ENCODE measurements at places on chromosomes 13 and 19. TPM values are rescaled to one million over a fixed set of nuclear protein-coding genes. Genes with fewer than 3 reads are reported as not detected.
A peak's percentile ranks its signal among the peaks of the same experiment; 100 is the strongest.

- no peak for DNase-seq
These were observed 25.7 kb upstream of the SHKBP1 start for GRCh38 chr19:40550951-40551350.

- no peak for DNase-seq
These were observed 175.6 kb downstream of the SHISA2 start for GRCh38 chr13:25876247-25876646.

The ZNF850 gene
- total RNA-seq, result 3.2 TPM

The MUC16 gene
- total RNA-seq, result under 0.01 TPM

The RUBCNL gene
- 0.97 TPM for total RNA-seq

DNA sequence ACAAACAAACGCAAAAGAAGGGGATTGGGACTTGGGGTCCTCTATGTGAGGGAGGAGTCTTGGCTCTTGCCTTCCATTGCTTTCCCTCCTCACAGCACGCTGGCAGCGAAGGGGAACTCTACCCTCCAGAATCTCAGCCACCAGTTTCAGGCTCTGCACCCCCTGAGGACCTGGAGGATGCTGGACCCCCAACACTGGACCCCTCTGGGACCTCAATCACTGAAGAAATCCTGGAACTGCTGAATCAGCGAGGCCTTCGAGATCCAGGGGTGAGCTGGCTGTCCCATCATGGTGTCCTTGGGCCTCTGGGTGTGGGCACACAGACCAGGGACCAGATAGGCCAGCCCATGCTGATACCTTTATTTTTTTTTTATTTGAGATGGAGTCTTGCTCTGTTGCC is 9.6 kb downstream of the PLEKHG2 start:
- no peak for DNase-seq

GRCh38 chr19:41031916-41032315 is 40.8 kb downstream of the CYP2B6 start:
- DNase-seq, result peak; percentile 2

DNA sequence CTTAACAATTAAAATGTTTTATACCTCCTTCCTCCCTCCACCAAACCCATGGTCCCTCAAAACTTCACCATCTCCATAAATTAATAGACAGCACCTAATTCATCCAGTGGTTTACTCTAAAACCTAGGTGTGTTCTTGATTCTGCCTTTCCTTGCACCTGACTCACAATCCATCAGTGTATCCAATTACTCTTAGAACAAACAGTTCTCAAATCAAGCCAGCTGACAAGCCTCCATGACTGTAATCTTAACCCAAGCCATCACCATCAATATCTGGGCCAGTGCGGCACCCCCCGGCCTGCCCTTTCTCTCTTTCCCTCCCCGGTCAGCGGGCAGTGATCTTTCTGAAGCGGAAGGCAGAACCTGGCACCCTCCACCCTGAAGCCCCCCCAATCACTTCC is 75.6 kb downstream of the TNFRSF19 start:
- no peak for DNase-seq

DNA sequence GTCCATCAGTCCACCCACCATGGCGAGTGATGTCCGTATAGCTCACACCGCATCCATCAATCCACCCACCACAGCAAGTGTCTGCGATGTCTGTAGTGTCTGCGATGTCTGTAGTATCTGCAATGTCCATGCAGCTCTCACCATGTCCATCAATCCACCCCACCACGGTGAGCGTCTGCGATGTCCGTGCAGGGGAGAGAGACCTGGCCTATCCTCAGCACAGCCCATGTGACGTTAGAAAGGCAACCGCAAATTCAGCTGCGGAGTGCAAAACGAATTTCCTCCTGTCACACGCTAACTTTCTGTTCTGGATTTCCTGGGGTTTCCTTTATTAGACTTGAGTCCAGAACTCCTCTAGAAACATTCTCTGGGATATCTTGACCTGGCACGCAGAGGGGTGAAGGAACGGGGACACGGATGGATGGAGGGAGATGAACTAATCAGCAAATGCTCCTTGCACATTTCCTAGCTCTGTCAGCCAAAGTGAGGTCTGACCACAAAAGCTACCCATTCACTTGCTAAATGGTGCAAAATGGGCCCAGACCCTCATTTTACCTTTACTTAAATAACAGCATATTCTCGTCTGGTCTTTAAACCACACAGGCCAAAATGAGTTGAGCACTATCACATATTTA is 18.3 kb downstream of the RASA3 start:
- DNase-seq, result no peak

GRCh38 chr19:54312436-54313377 is at the start of gene LILRA5:
Gene LILRA5, minus strand, starts transcription at chr19:54313166. Its CDS starts 147 bp downstream, at chr19:54313019.
- DNase-seq, result no peak

DNA sequence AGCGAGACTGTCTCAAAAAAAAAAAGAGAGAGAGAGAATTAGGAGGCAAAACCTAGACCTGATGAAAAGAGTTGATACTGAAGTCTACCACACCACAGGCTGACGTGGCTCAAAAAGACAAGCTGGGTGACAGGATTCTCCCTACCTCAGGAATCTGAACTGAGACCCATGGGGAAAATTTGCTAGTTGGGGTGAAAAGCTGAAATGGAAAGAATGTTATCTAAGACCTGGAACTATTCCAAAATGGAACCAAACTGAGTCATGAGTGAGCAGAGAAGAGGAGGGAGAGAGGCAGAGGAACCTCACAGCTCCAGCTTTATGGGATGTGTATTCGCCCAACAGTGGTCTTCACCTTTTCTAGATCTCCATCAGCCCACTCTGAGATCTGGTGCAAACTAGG is 11.7 kb downstream of the SMG9 start:
- no peak for DNase-seq

DNA sequence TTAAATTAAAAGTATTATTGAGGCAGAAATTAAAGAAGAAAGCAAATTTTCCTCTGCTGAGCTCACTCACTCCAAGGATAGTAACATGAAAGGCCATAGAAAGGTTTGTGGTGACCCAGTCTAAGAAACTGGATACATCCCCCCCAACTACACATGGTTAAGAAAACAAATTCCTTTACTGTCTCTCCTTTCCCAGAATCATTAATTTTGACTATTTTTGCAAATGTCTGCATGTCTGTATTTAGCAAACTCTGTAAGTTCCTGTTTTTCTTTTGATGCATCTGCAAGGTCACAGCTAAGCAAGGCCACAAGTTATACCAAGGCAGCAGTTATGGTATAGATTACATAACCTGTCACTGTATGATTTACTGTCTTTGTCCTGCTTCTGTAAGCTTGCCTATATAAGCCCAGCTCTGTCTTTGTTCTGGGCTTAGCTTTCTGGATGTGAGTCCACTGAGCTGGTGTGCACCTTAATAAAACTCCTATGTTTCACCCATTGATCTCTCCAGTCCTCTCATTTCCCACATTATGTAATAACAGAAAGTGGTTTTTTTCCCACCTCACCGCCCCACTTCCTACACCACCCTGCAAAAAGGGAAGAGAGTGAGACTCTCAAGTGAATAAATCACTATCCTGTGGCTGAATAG is 8.5 kb upstream of the ZNF83 start:
- DNase-seq, result no peak

The TEKTIP1 gene
- total RNA-seq, result not detected

DNA sequence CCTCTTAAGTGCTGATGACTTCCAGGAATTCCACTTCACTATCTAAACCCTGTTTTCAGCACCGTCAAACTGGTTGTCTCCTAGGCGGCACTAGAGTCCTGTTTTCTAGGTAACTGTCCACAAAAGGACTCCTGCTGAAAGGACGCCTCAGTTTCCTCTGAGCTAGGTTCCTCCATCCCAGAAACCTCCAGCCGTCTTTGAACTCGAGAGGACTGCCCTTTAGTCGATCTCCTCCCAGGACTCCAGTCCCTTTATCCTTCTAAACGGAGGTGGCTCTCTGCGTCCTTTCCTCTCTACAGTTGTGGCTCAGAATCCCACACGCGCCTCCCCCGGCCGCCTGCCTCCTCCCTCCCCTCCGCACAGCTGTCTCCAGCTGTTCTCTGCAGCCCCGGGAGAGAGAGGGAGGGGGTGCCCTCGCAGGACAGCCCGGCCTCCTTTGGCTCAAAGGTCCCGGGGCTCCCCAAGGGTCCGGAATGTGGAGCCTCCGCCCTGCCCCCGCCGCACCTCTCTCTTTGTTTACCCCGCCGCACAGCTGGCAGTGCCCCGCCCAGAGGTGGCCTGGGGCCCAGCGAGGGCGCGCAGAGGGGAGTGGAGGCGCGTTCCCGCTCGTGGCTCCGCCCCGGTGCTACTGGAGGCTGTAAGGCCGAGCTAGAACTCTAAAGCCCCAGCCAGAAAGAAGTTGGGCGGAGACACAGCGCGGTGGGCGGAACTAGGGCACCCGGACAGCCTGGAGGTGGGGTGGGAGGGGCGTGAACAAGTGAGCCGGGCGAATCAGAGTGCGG is 2.4 kb downstream of the LTBP4 start:
- peak; percentile 97 for DNase-seq

The VSTM2B gene
- not detected for total RNA-seq

GRCh38 chr19:45591004-45591637 is 6.5 kb upstream of the OPA3 start:
- DNase-seq, result peak; percentile 55

The ZNF653 gene
- 4.7 TPM for total RNA-seq

The PSG1 gene
- total RNA-seq, result 11.2 TPM

The GIPC3 gene
- total RNA-seq, result 0.43 TPM

DNA sequence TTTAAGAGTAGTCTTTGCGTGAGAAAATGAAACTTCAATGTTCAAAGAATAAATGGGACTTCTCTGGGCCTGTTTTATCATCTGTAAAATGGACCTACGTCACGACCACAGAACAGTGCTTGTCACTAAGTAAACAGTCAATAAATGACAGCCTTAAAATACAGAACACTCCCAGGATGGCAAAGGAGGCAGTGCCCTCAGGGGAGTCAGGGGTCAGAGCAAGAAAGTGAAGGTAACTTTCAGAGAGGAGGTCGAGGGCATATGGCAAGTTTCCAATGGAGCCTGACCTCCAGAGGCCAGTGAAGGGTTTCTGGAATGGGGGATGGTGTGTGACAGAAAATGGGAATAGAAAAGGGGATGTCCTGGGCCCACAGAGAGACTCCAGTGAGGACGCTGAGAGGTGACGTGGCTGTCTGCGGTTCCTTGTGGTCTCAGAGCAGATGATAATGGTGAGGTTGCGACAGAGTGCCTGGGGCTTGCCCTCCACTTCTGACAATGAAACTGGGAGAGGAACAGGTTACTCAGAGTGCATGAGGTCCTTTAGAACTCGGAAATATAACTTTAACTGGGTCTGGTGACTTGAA is 91.8 kb downstream of the UBL3 start:
- DNase-seq, result peak; percentile 23

DNA sequence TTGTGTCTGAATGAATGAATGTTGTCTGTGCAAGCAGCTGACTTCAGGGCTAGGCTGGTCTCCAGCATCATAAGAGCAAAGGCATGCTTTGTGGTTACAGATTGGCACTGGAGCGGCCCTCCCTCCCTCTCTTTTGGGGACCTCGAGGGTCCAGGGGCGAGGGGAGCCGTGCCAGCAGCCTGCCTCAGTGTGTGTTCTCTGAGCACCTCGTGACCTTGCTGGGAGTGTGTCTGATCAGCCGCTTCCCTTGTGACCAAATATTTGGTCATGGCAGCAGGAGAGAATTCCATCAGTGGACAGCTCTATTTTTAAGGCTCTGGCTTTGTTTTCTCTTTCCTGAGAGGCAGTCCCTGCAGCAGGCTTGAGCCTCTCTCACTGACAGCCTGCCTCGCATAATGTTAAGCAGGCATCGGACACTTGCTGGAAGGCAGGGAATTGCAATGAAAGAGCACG is 329.7 kb downstream of the UQCRFS1 start:
- no peak for DNase-seq

DNA sequence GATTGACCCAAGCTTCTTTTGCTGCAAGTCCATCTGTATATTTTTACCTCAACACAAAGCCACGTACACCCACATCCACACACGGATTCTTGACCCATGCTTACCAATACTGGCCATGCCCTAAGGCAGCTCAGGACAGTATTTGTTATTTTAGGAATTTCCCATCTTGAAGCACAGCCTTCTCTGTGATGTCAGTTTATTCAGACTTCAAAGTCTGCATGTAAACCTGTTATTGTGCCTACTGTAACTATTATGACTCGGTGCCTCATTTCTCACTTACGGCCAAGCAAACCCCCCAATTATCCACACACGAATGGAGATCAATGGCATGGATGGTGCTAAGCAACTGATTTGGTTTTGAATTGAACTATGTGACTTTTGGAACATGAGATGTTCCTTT is 17.5 kb downstream of the CLDN10 start:
- DNase-seq, result no peak

- no peak for DNase-seq
These were observed 10.3 kb downstream of the RASA3 start for GRCh38 chr13:114122127-114122511.

DNA sequence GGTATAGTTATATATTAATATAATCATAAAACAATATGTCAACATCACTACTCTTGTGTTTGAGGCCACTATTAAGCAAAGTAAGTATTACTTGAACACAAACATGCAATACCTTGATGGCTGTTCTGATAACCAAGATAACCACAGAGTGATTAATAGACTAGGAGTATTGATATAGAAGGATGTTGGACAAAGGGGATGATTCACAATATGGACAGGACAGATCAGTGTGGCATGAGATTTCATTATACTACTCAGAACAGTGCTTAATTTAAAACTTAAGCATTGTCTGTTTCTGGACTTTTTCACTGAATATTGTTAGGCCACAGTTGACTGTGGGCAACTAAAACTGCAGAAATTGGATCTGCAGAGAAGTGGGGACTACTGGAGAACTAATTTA is 384.2 kb downstream of the SLITRK1 start:
- DNase-seq, result no peak

GRCh38 chr19:7846155-7846646 is 16.2 kb downstream of the EVI5L start:
- no peak for DNase-seq

The PPP5C gene
- total RNA-seq, result 44.9 TPM

GRCh38 chr19:37988758-37989635 is 82.0 kb downstream of the SIPA1L3 start:
- peak; percentile 54 for DNase-seq

GRCh38 chr19:14761607-14762006 is 16.8 kb downstream of the ADGRE2 start:
- DNase-seq, result no peak

The PRR36 gene
- total RNA-seq, result not detected

GRCh38 chr19:43652546-43652874 is 12.9 kb upstream of the CADM4 start:
- no peak for DNase-seq

- no peak for DNase-seq
These were observed 682 bp downstream of the PIK3R2 start for GRCh38 chr19:18153556-18154134.

GRCh38 chr13:67632590-67632989 is 402.5 kb upstream of the PCDH9 start:
- no peak for DNase-seq

- DNase-seq, result no peak
These were observed 25.0 kb downstream of the KBTBD6 start for GRCh38 chr13:41107584-41108014.

DNA sequence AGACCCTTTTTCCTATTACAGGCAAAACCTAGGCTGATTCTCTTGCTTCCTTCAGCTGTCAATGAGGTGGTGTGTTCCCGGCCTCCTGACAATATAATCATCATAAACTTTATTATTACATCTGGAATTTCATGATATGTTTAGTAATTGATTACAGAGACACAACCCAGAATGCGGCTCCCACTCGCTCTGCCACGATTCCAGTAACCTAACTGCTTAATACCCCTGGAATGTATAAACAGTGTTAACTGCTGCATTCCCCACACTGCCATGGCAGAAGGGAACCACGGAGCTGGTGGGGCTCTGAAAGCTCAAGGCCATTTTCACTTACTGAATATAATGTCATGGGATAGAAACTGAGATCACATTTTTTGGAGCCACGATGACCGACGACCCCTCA is 17.1 kb downstream of the TSHZ3 start:
- DNase-seq, result peak; percentile 90

The PCSK4 gene
- total RNA-seq, result 1.3 TPM

GRCh38 chr19:14021474-14021873 is 6.5 kb upstream of the RLN3 start:
- no peak for DNase-seq
